Naive thymus-derived CD4-positive, alpha-beta T cell (primary cell): ENCODE measurements at places on chromosomes 1 and 21. TPM values are rescaled to one million over a fixed set of nuclear protein-coding genes. Genes with fewer than 3 reads are reported as not detected.

GRCh38 chr1:75342786-75343185 is 208.6 kb downstream of the LHX8 start:
- no peak for DNase-seq

- DNase-seq, result no peak
Observed at GRCh38 chr1:156648951-156649350, 7.0 kb downstream of the BCAN start.

DNA sequence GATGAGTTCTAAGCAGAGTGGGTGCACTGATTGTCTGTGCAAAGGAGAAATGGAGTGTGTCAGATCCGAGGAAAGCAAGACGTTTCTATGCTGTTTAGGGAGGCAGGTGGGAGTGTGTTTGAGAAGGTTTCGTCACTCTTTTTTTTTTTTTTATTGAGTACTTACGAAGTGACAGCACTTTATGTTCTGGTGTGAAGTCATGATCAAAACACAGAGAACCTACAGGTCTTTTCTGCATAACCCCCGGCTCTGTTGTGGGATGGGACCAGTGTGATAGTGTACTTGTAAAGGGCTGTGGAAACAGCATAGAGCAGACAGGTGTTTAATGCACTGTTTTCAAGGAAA is 26.7 kb downstream of the MIA3 start:
- DNase-seq, result no peak

DNA sequence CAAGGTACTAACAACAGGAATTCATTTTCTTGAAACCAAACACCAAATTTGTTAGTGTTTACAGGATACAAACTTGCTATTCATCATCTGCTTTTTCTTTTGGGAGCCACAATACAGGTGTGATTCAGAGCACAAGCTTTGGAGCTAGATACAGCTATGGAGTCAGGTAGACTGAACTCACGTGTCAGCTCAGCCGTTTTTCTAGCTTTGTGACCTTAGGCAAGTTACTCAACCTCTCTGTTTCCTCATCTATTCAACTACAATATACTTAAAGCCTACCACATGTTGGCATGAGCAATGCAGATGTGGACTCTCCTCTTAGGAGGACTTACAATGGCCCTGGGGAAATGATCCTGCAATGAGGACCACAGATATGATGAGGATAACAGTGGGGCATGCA is 6.3 kb downstream of the HTR1D start:
- DNase-seq, result no peak

- peak; percentile 24 for DNase-seq
Observed at GRCh38 chr1:150875197-150876118, 941 bp downstream of the ARNT start.

DNA sequence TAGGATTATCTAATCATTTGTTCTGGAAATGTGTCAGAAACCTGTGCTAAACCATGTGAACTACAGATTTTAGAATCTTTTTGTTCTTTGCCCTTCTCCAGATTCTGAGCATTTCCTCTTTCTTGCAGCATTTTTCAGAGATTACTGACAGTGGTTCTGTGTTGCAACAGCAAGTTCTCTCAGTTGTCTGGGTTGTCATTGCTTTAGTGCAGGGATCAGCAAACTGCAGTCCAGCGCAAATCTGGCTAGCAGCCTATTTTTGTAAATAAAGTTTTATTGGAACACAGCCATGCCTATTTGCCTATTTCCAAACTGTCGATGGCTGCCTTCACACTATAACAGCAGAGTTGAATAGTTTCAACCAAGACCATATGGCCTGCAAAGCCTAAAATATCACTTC is 66.3 kb upstream of the LRRC8D start:
- peak; percentile 33 for DNase-seq

DNA sequence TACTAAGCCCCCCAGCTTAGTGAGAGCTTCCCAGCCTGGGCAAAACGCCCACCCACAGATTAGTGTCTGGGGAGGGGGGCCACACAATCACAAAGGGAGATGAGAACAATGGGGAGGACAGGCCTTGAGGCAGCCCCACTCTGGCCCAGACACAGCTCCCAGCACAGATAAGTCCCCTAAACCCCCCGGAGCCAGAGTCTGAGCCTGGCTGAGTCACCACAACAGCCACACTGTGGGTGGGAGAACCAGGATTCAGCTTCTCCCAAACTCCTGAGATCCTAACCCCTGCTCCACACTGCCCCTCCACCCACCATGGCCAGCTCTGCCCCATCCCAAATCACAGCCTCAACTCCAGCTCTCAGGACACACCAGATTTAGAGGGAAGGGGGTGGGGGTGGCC is 4.2 kb downstream of the NECTIN4 start:
- no peak for DNase-seq

- no peak for DNase-seq
Observed at GRCh38 chr1:47842228-47842919, 154.8 kb downstream of the TRABD2B start.

GRCh38 chr1:200073286-200073637 is 45.8 kb downstream of the NR5A2 start:
- DNase-seq, result no peak

DNA sequence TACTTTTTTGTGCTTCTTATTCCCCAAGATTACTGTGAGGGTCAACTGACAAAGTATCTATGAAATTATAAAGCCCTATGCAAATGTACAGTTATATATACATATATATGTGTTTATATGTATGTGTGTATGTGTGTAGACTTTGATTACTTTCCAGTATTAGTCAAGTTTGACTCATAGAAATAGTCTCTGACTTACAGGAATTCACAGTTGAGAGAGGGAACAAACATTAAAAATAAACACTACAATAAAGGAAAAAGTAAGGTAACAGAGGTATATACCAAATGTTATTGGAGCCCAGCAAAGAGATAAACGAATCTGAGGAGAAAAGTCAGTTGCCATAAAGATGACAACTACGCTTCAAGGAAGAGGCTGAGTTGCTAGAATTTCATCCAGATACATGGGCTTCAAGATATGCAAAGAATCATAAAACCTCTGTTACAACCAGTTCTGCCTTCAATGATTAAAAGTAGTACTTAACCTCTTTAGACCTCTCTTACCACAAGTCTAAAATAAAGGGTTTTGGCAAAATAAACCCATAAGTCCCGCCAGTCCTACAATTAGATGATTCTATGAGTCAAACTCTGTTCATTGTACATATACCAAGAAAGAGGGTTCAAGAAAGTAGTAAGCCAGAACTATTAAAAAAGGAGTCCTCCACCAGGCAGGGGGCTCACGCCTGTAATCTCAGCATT is 7.2 kb downstream of the IFT25 start:
- no peak for DNase-seq

ANGPTL1 gene
- not detected for polyA plus RNA-seq

ADORA3 gene
- polyA plus RNA-seq, result not detected

GJA4 gene
- polyA plus RNA-seq, result not detected

RIMKLA gene
- polyA plus RNA-seq, result not detected

TMEM51 gene
- not detected for polyA plus RNA-seq
